ENCODE measurements at places on chromosomes 1 and 21. TPM values are rescaled to one million over a fixed set of nuclear protein-coding genes. Genes with fewer than 3 reads are reported as not detected.

GRCh38 chr21:45589686-45590245, 47.5 kb upstream of the SLC19A1 start:
- peak overlapping the region; percentile 42 for H3K4me3 ChIP-seq
- H3K27me3 ChIP-seq: peaks cover 19% of the 10 kb centered on the region
- DNase-seq: no peak
- no peak overlapping the region for H3K27ac ChIP-seq

DNA sequence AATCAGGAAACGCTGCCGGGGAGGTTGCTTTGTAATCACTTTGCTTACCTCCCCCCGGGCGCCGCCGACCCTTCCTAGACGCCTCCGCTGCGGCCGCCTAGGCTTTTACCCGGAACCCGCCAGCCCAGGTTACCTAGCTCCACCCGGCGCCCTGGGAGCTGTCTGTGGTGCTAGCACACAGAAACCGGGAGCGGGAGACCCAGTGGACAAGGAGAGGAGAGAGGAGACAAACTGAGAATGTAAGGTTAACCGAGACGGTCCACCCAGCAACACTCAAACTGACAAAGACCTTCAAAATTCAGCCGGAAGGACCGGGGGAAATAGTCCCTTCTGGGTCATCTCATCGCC, 9.8 kb downstream of the BARHL2 start:
- peaks cover 9% of the 10 kb centered on the region for H3K4me1 ChIP-seq
- DNase-seq: peak; percentile 91
- H3K36me3 ChIP-seq: no peaks in the 10 kb centered on the region
- H3K27ac ChIP-seq: no peak overlapping the region
- peaks cover 94% of the 10 kb centered on the region for H3K27me3 ChIP-seq

GRCh38 chr1:5264476-5264875, 610.1 kb downstream of the AJAP1 start:
- no peaks in the 10 kb centered on the region for H3K27me3 ChIP-seq
- no peak for DNase-seq
- no peaks in the 10 kb centered on the region for H3K4me1 ChIP-seq
- no peak overlapping the region for H3K4me3 ChIP-seq
- H3K27ac ChIP-seq: no peak overlapping the region
- H3K36me3 ChIP-seq: no peaks in the 10 kb centered on the region

FAM78B gene
- not detected for total RNA-seq

GRCh38 chr1:200958597-200958996, 63.9 kb downstream of the INAVA start:
- no peaks in the 10 kb centered on the region for H3K36me3 ChIP-seq
- DNase-seq: no peak

DNA sequence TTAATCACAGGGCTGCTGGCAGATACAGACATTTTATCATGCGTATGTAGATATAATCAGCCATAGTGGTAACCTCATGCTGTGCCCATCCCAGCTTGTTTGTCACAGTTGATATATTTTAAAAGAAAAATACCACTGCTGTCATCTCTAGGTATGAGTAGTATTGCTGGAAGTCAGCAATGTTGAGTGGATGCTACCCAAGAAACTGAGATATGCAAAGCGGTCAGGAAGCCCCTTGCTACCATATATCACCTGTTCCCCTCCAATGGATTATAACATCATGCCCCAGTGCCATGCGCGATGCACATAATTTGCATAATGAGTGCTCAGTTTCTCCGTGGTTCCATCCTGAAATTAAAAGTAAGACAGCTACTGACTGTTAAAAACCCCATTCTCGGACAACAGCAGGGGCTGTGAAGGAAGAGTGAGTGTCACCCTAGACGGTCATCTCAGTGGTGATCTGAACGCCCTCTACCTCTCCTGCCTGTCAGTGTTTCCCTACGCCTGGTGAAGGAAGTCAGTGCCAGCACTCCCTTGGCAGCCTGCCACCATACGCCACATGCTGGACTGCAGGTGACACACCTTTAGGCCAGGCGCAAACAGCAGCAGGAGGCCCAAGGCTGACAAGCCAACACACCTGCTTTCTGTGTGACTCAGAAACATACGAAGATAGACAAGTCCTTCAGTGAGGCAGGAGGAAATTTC, 2.7 kb downstream of the IL10RB start:
- no peaks in the 10 kb centered on the region for H3K36me3 ChIP-seq
- no peaks in the 10 kb centered on the region for H3K27me3 ChIP-seq
- peak overlapping the region; percentile 77 for H3K27ac ChIP-seq
- peak; percentile 79 for DNase-seq
- H3K4me1 ChIP-seq: peaks cover 7% of the 10 kb centered on the region
- no peak overlapping the region for H3K4me3 ChIP-seq

- peak; percentile 52 for DNase-seq
- H3K4me3 ChIP-seq: no peak within 1 kb of the TSS
- no peaks in the 10 kb centered on the region for H3K27me3 ChIP-seq
- H3K27ac ChIP-seq: peak within 1 kb of the TSS; percentile 30
- no peaks in the 10 kb centered on the region for H3K36me3 ChIP-seq
Measured at GRCh38 chr21:36479415-36480402, at the start of gene CLDN14. Gene CLDN14, minus strand, starts transcription at chr21:36480122. Its CDS starts 18,427 bp downstream, at chr21:36461695.

GRCh38 chr1:45573231-45573804, 10.5 kb upstream of the NASP start:
- H3K27ac ChIP-seq: no peak overlapping the region
- no peaks in the 10 kb centered on the region for H3K27me3 ChIP-seq
- no peak for DNase-seq
- no peaks in the 10 kb centered on the region for H3K36me3 ChIP-seq
- no peak overlapping the region for H3K4me3 ChIP-seq

DNA sequence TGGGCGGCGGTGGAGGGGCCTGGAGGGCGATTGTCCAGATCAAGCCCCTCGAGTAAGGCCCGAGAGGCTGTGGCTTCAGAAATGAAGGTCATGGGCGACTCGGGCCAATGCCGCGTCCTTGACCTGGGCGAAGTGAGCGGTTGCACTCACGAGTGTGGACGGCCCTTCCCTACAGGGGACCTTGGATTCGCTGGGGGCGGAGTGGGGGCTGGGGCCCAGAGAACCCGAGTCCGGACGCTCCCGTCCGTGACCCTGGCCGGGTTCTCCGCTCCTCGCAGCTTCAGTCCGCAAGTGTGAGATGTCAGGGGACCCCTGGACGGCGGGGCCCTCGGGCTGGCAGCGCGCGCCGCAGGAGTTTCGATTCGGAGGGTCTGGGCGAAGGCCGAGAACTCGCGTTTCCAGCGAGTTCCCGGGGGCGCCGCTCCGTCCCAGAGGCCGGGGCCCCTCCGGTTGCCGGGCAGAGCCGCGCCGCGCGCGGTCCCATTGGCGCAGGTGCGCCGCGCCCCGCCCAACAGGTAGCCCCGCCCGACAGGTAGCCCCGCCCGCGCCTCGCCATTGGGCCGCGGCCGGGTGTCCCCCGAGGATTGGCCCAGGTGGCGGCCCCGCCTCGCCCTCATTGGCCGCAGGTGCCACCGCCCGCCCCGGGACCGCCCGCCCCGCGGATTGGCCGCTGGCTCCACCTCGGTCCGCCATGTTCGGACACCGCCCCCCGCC, at the start of gene PRKCZ:
Gene PRKCZ, plus strand, starts transcription at position 694 of the 714 bp plus-strand sequence. CDS start 220 bp downstream, outside the sequence.
- peaks cover 3% of the 10 kb centered on the region for H3K27me3 ChIP-seq
- DNase-seq: peak; percentile 97
- H3K4me1 ChIP-seq: peaks cover 28% of the 10 kb centered on the region
- peak within 1 kb of the TSS; percentile 85 for H3K4me3 ChIP-seq
- peak within 1 kb of the TSS; percentile 98 for H3K27ac ChIP-seq

GRCh38 chr1:201220388-201220715, 29.7 kb downstream of the IGFN1 start:
- H3K4me1 ChIP-seq: peaks cover 2% of the 10 kb centered on the region
- no peaks in the 10 kb centered on the region for H3K27me3 ChIP-seq
- no peak overlapping the region for H3K27ac ChIP-seq
- no peaks in the 10 kb centered on the region for H3K36me3 ChIP-seq

GRCh38 chr1:63486629-63487028, 36.4 kb downstream of the ITGB3BP start:
- DNase-seq: no peak
- H3K36me3 ChIP-seq: no peaks in the 10 kb centered on the region
- no peaks in the 10 kb centered on the region for H3K27me3 ChIP-seq
- H3K4me1 ChIP-seq: no peaks in the 10 kb centered on the region

KRTAP7-1 gene
- not detected for total RNA-seq

DNA sequence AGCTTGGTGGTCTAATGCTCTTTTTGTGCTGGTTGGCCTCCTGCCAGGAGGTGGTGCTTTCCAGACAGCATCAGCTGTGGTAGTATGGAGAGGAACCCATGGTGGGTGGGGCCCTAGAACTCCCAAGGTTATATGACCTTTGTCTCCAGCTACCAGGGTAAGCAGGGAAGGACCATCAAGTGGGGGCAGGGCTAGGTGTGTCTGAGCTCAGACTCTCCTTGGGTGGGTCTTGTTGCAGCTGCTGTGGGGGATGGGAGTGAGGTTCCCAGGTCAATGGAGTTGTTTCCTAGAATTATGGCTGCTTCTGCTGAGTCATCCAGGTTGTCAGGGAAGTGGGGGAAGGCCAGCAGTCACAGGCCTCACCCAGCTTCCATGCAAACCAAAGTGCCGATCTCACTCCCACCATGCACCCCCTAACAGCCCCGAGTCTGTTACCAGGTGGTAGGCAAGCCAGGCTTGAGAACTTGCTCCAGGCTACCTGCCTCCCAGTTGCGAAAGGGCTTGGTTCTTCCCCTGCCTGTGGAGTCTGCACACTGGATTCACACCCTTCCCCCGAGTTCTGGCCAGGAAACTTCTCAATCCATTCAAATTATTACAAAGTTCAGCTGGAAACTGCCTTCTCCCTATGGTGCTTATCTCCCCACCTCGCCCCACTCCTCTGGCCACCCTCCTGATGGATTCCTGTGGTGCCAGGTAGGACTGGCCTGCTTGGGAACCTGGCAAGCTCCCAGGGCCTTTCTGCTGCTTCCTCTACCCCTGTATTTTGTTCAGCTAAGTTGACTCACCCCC, 37.8 kb downstream of the DRAM2 start:
- H3K4me3 ChIP-seq: no peak overlapping the region
- H3K36me3 ChIP-seq: no peaks in the 10 kb centered on the region
- H3K4me1 ChIP-seq: no peaks in the 10 kb centered on the region

DNA sequence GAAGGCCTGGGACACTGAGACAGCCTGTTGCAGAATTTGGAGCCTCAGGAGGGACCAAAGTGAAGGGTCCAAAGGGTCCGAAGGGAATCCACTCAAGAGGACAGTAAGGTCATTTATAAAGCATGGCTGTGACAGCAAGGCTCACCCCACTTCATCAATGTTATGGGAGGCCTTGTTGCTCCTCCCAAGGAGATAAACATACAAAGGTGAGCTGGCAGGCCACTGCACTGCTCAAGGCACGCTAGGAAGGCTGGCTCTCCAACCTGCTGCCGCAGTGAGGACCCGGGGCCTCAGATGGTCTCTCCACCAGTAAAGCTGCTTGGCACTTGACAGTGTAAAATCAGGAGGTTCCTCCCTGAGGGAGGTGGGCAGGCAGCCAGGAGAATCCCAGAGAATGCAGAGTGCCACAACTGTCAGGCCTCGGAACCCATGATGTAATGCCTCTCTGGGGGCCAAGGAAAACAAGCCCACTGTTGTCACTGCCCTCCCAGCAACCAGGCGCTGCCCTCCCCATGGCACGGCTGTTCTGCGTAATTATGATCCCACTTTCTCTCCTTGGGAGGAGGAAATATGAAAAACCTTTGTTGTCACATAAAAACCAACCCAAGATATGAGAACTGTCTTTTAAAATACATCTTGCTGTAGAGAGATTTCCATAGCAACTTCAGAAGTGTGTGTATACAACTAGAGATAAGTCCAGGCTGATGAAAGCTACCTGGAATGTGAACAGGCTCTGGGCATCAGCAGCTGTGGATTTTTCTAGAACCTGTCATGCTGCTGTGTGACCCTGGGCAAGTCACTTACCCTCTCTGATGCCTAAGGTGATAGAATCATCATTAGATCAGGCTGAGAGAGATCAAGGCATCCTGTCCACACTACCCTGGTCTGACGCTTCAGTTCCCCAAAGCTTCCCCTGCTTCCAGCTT, 102.5 kb downstream of the KCNN3 start:
- no peaks in the 10 kb centered on the region for H3K36me3 ChIP-seq
- no peak overlapping the region for H3K4me3 ChIP-seq

All from hepatocyte (in vitro differentiated cells).